ENCODE measurements at places on chromosomes 6 and 20. TPM values are rescaled to one million over a fixed set of nuclear protein-coding genes. Genes with fewer than 3 reads are reported as not detected.

DNA sequence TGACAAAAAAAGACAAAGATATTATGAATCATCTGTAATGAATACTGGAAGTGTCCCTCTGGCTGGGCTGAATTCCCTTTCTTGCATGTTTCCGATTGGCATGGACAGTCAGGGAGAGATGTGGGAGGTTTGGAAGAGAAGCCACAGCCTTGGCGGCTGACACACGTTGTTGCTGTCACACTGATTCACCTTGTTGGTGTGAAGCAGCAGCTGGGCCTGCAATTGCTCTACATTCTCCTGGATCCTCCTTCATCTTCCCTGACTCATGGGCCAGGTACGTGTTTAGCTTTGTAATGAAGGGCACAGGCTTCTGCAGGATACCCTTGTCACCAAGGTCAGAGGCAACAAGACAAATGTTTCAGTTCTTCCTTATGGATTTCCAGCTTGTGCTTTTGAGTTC, 13.4 kb upstream of the SMIM8 start:
- peak; percentile 66 for DNase-seq

GRCh38 chr6:157228426-157229131, 94.7 kb downstream of the TMEM242 start:
- DNase-seq: no peak

The MYB gene
- polyA plus RNA-seq: 0.18 TPM

GRCh38 chr6:81697559-81697958, 54.9 kb downstream of the TENT5A start:
- no peak for DNase-seq

The DPPA5 gene
- polyA plus RNA-seq: not detected

The NRSN1 gene
- not detected for polyA plus RNA-seq

GRCh38 chr6:73314577-73315492, 39.2 kb downstream of the DPPA5 start:
- DNase-seq: no peak

The TFAP2D gene
- not detected for polyA plus RNA-seq

DNA sequence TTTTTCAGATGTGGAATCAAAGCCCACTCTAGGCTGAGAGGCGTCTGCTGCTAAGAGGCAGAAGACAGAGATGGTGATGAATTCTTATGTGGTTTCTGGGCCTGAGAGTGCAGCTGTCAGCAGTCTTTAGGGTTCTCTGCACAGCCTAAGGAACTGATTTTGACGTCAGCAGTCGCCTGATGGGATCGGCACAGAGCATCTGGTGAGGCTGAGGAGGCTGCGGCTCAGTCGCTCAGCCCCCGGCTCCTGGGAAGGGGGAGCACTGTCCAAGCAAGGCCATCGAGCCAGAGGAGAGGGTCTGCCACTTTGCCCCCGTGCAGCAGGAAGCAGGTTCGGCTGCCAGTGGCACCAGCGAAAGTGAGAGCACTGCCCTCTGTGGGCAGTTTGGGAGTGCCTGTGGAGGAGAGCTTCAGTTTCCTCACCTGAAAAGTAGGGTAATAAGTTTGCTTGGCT, 92.5 kb downstream of the TCP11 start:
- no peak for DNase-seq

The PGC gene
- not detected for polyA plus RNA-seq

GRCh38 chr6:15357782-15358181, 111.9 kb downstream of the JARID2 start:
- DNase-seq: no peak

GRCh38 chr6:166600931-166601330, 14.5 kb upstream of the RAMACL start:
- no peak for DNase-seq

GRCh38 chr20:39717936-39718335, 755.8 kb downstream of the DHX35 start:
- DNase-seq: no peak

- no peak for DNase-seq
These were observed 2.0 kb upstream of the RNF182 start for GRCh38 chr6:13922750-13923149.

The RBBP8NL gene
- polyA plus RNA-seq: 0.03 TPM

DNA sequence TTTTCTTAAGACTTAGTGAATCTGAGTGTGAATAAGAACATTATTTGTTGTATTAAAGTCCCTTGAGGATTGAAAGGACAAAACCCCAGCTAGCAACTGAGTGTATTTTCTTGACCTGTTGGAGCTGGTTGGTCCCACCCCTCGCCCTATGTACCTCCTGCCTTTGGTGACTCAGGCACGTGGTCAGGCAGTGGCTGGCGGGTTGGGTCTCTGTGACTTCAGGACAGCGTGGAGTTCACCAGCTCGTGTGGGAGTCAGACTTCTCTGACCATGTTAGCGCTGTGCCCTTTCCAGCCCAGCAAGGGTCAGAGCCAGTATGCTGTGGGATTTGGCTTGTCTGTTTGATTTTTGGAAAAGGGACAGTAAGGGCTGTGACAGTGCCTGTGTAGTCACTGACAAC, 93.7 kb downstream of the SSR1 start:
- peak; percentile 28 for DNase-seq

DNA sequence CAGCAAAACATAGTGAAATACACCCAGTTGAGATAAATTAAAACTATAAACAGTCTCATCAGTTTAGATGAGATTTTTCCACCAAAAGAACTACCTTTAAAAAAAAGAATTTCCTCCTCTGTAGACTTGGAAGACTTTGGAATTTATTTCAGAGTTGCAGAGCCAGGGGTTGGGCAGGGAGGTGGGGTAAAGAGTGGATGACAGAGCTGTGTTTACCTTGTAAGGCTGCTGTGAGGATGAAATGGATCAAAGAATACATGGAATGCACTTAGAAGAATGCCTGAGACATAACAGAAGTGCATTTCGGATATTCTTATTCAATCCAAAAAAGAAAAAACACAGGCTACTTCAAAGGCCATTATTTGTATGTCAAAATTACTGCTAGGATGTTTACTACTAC, 6.4 kb upstream of the LY86 start:
- DNase-seq: no peak

DNA sequence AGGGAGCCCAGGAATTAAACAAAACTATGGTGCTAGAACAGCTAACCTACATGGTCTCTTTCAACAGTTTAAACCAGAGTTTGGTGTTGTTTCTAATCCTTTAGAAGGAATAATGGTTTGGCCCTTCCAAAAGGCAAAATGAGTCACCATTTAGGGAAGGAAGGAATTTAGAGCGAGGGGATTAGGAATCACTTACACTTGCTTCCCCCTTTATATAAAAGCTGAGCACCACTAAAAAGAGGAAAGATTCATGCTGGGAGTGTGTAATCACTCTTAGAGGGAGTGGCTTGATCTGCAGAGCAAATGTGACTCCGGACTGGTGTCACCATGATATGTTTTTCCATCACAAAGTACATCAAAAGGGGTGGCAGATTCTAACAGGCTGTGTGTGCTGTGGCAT, 63.6 kb downstream of the F13A1 start:
- no peak for DNase-seq

DNA sequence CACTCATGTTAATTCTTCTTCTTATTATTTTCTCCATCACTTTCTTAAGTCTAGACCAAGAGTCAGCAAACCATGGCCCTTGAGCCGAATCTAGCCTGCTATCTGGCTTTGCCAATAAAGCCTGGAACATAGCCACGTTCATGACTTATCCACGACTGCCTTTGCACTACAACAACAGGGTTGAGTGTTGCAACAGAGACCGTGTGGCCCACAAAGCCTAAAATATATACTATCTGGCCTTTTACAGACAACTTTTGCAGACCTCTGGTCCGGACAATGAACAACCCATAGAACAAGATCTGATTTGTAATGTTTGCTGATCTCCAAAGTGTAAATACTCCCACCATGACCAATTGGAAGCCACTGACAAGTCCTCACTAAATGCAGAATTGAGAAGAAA, 140.5 kb upstream of the CDYL start:
- DNase-seq: no peak

DNA sequence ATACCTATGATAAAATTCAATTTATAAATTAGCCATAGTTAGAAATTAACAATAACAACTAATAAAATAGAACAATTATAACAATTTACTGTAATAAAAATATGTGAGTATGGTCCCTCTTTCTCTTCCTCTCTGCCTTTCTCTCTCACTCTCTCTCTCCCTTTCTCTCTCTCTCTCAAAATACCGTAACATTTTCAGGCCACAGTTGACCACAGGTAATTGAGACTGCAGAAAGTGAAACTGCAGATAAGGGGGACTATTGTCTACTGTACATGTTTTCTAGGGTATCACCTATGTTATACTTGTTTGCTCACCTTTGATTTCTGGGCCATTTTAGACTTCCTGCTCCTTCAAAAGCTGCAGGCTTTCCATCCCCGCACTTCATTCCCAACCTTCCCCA, 46.8 kb downstream of the LY86 start:
- DNase-seq: no peak

DNA sequence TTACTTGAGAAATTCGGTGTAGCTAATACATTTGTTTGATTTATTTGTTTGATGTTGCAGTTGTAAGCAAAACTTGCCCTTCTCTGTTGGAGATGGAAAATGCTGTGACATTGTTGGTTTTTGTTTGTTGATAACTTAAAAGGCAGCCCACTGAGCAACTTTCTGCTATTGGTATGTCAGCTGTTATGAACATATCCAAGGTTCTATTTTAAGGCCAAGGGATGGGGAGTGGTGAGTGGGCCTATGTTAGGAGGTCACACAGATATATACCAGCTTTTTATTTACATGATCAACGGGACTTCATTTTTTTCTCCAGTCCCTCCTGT, 5.7 kb downstream of the QKI start:
- no peak for DNase-seq

DNA sequence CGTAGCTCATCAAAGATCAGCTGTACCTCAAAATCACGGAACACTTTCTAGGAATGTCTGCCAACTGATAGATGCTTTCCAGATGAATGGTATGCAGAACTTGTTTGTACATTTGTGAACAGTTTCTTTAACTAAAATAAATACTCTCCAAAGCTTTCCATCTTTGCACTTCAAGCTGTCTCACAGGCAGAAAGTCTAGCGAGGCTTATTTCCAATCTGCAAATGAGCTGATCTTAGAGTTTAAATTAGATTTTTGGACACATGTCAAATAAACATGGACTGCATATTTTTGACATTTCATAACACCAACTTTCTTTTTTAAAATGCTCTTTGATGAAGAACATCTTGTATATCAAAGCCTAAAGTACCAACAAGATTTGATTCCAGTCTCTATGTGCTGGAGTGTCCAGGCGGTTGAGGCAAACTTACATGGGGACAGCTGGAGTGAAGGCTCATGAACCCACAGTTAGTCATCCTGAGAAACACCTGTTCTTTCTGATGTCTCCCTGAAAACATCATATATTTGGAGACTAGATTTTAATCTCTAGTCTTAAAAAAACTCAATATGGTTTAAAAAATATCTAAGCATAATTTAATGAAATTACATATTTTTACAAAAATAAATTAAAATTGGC, 268.6 kb upstream of the AGPAT4 start:
- DNase-seq: no peak

- DNase-seq: peak; percentile 87
These were observed 332.9 kb upstream of the PRDM1 start for GRCh38 chr6:105753207-105753606.

- no peak for DNase-seq
These were observed 377.4 kb downstream of the PHF3 start for GRCh38 chr6:64013011-64013410.

GRCh38 chr6:147567141-147567805, 58.8 kb downstream of the SAMD5 start:
- DNase-seq: no peak

The SLC22A1 gene
- 0.08 TPM for polyA plus RNA-seq

GRCh38 chr20:11702721-11703518, 214.8 kb upstream of the BTBD3 start:
- DNase-seq: no peak

- DNase-seq: peak; percentile 97
These were observed 47.6 kb upstream of the RBM24 start for GRCh38 chr6:17233531-17233930.

DNA sequence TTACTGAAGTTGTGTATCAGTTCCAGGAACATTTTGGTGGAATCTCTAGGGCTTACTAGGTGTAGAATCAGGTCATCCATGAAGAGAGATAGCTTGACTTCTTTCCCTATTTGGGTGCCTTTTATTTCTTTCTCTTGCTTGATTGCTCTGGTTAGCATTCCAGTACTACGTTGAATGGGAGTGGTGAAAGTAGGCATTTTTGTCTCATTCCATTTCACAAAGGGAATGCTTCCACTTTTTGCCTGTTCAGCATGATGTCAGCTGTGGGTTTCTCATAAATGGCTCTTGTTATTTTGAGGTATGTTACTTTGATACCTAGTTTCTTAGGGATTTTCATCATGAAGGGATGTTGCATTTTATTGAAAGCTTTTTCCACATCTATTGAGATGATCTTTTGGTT, 195.3 kb downstream of the MOXD1 start:
- no peak for DNase-seq

The FAM184A gene
- polyA plus RNA-seq: 0.02 TPM

The MAFB gene
- polyA plus RNA-seq: 0.16 TPM

The GJA1 gene
- 101 TPM for polyA plus RNA-seq

DNA sequence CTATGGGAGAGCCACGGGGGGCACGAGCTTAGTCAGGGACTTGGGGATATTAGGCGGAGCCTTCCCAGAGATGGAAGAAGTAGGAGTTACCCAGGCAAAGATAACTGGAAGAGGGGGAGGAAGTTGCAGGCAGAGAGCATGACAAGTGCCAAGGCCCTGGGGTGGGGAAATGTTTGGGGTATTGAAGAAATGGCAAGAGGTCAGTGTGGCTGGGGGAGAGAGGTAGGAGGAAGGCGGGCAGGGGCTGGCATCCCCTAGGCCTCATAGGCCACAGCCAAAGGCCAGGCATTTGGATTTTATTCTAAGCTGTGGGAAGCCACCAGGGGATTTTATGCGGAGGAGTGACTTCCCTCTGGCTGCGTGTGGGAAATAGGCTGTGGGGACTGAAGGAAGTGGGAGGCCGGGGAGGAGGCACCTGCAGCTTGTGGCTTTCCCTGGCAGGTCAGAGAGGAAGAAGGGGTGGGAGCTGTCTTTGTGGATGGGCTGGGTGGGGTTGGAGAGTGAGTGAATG, 22.7 kb downstream of the SNAI1 start:
- DNase-seq: no peak

GRCh38 chr20:36060676-36061075, 92.3 kb downstream of the CNBD2 start:
- peak; percentile 69 for DNase-seq

DNA sequence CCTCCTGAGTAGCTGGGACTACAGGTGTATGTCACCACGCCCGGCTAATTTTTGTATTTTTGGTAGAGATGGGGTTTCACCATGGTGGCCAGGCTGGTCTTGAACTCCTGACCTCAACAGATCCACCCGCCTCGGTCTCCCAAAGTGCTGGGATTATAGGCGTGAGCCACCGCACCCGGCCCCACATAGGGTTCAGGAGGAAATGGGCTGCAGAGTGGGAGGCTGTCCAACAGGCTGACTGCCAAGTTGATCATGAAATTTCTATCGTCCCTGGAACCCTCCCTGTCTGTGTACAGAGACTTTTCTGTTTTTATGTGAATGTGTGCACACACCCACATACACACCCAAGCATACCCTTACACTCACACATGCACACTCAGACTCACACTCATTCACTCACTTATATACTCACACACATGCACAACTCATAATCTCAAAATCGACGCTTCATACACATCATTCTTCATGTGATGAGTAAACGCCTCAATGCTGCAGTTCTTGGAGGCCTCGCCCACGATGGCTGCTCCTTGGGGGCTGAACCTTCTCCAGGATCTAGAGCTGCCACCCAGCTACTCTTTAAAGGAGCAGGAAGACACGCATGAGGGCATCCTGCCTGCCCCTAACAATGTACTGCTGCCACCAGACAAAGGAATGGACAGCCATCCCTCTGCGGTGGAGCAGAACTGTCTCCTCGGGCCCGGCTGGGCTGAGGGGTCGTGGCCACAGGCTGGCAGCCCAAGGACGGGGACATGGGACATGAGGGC, 35.6 kb downstream of the SUN5 start:
- no peak for DNase-seq

Data from mammary epithelial cell (primary cell).